ENCODE measurements at places on chromosomes 1 and 21. TPM values are rescaled to one million over a fixed set of nuclear protein-coding genes. Genes with fewer than 3 reads are reported as not detected.

- DNase-seq, result no peak
- H3K4me1 ChIP-seq, result peaks cover 18% of the 10 kb centered on the region
- no peaks in the 10 kb centered on the region for H3K36me3 ChIP-seq
- no peak overlapping the region for H3K27ac ChIP-seq
- no peak overlapping the region for H3K4me3 ChIP-seq
Observed at GRCh38 chr1:206013026-206013795, 10.0 kb upstream of the RAB7B start.

- peaks cover 44% of the 10 kb centered on the region for H3K4me1 ChIP-seq
- H3K36me3 ChIP-seq, result no peaks in the 10 kb centered on the region
- H3K27me3 ChIP-seq, result peaks cover 7% of the 10 kb centered on the region
Observed at GRCh38 chr1:199173356-199173755, 534.5 kb downstream of the PTPRC start.

GRCh38 chr1:3349161-3349967 is 105.1 kb upstream of the ARHGEF16 start:
- H3K36me3 ChIP-seq, result no peaks in the 10 kb centered on the region
- no peak overlapping the region for H3K4me3 ChIP-seq
- no peak overlapping the region for H3K27ac ChIP-seq
- no peaks in the 10 kb centered on the region for H3K27me3 ChIP-seq
- no peak for DNase-seq

- no peaks in the 10 kb centered on the region for H3K27me3 ChIP-seq
- DNase-seq, result peak; percentile 96
- H3K4me3 ChIP-seq, result peak overlapping the region; percentile 71
- H3K36me3 ChIP-seq, result peaks cover 80% of the 10 kb centered on the region
Observed at GRCh38 chr1:206579747-206580437, 32.4 kb downstream of the EIF2D start.

PGLYRP3 gene
- not detected for total RNA-seq

All from activated CD4-positive, alpha-beta T cell treated with anti-CD3 and anti-CD28 coated beads, Interleukin-2, amount 10 ng/mL, durations not matched to agents 24 days and 14 days (primary cell).